Fibroblast of gingiva (primary cell): ENCODE measurements at places on chromosomes 16 and 17.

DNA sequence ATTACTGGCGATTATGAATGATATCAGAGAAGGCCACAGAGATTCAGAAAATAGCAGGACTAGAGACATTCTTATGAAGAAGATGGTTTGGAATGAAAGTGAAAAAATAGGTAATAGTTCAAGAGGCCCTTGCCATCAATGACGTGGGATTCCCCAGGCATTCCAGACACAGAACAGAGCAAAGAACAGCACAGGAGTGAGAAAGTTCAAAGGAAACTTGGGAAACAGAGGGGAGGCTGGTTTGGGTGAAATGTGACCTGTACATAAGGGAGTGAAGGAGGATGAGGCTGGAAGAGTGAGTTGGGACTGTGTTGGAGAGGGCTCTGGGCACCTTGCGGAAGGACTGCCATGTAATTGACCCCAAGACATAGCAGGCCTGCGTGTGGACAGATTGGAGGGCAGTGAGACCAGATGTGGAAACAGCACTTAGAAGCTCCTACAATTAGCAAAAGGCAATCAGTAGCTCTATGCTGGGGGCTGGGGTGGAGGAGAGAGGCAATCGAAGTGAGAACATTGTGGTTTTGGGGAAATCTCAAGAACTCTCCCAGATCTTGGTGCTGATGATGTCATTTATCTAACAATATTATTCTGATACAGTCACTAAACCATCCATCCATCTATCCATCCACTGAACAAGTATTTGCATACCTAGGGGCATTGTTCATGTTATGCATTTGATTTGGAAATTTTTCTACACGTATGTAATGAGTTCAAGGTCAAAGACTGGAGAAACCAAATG lies 365.3 kb upstream of the ZFHX3 start:
- DNase-seq: no peak

DNA sequence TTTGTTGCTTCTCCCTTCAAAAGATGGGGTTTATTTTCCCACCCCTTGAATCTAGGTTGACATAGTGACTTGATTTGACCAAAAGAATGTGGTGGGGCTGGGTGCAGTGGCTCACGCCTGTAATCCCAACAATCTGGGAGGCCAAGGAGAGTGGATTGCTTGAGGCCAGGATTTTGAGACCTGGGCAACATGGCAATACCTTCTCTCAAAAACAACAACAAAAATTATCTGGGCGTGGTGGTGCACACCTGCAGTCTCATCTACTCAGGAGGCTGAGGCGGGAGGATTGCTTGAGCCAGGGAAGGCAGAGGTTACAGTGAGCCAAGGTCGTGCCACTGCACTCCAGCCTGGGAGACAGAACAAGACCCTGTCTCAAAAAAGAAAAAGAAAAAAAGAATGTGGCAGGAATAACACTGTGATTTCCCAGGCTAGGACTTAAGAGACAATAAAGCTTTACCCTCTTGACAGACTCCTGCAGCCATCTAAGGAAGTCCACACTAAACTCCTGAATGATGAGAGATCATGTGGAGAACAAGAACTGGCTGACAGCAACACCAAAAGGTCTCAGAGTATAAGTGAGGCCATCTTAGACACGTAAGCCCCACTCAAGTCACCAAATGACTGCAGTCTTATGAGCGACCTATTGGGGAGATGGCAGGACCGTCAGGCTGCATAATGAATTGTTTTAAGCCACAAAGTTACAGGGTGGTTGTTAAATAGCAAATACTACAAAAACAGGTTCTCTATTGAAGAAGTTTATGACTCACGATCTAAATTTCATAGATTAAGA lies 37.0 kb downstream of the FBXL20 start:
- no peak for DNase-seq

DNA sequence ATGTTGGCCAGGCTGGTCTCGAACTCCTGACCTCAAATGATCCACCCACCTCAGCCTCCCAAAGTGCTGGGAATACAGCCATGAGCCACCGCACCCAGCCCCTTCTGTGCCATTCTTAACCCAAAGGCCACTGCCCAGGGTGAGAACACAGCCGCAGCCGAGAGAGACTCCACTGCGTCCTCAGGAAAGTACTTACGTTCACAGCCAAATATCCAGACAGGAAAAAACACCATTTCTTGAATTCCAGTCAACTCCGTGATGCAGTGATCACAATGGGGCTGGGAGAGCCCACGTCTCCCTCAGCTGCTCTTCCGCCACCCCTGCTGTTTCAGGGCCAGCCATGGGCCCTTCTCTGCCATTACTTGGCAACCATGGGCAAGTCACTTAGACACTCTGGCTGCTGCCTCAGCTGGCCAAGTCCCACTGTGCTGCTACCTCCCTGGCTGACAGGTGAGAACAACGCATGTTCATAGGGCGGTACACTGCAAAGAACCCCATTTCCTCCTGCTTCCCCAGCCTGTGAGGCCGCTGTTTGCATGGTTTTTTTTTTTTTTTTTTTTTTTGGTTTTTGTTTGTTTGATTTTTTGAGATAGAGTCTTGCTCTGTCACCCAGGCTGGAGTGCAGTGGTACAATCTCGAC lies 4.3 kb downstream of the CDIP1 start:
- no peak for DNase-seq

GRCh38 chr16:28260193-28260592 lies 32.1 kb upstream of the SBK1 start:
- no peak for DNase-seq

GRCh38 chr16:84502075-84502474 lies 2.4 kb downstream of the MEAK7 start:
- no peak for DNase-seq

- no peak for DNase-seq
Observed at GRCh38 chr17:66579556-66579955, 255.4 kb upstream of the CACNG5 start.

DNA sequence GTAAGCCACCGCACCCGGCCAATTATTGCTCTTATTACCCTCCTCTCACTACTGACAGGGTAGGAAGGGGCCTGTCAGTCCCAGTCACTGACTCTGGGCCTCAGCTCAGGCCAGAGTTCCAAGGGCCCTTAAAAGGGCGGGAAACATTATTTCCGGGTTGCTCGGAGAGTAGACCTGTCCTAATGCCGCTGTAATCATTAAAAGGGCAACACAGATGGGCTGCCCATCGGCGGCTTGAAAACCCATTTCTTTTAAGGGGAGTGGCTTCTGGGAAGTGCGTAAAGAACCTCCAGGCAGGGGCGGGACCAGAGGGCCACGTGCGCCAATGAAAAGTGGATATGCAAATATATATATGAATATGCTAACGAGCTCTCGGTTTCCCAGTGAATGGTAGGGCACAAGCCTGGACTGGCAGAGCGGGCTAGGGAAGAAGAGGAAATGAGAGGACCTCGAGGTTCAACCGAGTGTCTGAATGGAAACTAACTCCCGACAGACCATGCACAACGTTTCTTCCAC lies 26.6 kb downstream of the PIPOX start:
- no peak for DNase-seq

GRCh38 chr17:72661116-72661944 lies 431.2 kb downstream of the SLC39A11 start:
- no peak for DNase-seq

DNA sequence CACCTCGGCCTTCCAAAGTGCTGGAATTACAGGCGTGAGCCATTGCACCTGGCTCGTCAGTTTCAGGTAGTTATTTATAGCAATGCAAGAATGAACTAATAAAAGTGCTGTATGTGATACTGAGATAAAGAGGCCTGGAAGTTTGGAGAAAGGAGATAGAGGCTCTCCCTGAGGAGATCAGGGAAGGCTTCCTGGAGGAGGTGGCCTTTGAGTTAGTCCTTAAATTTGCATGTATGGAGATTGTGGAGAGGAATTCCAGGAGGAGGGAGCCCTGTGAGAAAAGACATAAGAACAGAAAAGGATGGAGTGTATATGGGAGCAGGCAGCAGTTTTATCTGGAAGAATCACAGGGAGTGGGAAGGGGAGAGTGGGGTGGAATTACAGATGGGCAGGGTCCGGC lies 276.6 kb upstream of the EEF2KMT start:
- no peak for DNase-seq

- DNase-seq: peak; percentile 64
Observed at GRCh38 chr17:17412326-17412725, 64.5 kb upstream of the MED9 start.

DNA sequence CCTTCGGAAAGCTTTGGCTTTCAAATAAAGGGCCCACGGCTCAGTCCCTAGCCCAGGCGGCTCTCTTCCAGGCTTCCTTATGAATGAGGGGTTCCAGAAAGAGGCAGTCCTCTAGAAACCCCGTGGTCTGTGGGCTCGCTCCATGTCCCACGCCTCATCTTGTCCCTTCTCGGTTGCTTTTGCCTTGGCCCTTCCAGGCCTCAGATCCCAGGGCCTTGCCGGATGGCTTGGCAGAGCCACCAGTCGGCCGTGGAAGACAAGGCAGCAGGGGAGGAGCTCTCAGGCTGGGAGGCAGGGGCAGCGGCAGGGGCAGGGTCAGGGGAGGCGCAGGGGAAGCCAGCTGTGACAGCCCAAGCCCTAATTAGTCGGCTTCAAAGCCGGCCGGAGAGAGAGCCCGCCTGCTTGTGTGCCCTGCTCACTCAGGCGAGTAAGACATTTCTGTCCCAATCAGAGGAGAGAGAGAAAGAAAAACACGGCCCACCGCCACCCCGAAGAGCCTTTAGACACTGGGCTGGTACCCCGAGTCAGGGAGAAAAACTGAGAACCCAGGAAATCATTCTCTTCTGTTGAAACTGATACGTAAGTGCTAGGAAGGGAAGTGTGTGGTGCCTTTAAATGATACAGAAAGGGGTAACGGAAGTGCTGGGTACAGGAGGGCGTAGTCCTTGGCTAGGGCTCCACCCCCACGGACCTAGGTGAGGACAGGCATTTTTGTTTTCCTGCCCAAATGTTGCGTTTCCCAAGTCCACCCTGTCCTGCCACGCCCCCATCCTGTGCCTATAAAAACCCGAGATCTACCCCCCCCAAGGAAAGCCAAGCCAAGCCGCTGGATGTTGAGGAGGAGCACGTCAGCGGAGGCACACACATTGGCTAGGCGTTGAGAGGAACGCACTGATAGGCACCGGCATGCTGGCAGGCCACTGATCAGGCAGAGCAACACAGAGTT lies 27.8 kb upstream of the MEIOC start:
- DNase-seq: peak; percentile 80

- no peak for DNase-seq
Observed at GRCh38 chr16:3804426-3805016, 76.0 kb downstream of the CREBBP start.

DNA sequence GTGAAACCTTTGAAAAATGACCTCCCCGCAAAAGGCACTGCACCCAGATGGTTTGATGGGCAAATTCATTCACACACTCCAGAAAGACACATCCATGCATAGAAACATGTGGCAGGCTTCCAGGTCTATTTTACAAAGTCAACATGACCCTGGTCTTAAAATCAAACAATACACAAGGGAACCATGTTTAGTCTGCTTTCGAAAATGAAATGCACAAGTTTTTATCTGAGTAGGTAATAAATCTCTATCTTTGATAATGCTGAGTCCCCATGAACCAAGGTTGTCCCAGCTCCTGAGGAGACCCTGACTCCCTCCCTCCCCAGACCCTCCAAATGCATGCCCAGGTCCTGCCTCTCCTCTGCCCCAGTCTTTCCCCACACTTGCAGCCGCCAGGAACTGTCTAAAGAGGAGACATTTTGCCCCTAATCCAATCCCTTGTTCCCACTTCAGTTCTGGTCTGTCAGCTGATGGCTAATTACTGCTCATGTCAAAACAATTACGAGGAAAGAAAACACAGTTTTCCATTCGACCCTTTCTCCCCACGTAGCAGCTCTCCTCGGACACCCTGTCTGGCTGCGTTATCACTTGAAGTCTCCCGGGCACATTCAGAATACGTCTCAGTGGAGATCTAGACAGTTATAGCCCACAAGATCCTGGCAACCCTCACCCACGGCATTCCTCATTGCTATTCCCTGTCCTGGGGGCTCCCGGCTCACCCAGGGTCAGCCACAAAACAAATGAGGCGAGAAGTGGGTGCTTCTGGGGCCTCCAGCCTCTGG lies 68.8 kb upstream of the RCVRN start:
- no peak for DNase-seq

DNA sequence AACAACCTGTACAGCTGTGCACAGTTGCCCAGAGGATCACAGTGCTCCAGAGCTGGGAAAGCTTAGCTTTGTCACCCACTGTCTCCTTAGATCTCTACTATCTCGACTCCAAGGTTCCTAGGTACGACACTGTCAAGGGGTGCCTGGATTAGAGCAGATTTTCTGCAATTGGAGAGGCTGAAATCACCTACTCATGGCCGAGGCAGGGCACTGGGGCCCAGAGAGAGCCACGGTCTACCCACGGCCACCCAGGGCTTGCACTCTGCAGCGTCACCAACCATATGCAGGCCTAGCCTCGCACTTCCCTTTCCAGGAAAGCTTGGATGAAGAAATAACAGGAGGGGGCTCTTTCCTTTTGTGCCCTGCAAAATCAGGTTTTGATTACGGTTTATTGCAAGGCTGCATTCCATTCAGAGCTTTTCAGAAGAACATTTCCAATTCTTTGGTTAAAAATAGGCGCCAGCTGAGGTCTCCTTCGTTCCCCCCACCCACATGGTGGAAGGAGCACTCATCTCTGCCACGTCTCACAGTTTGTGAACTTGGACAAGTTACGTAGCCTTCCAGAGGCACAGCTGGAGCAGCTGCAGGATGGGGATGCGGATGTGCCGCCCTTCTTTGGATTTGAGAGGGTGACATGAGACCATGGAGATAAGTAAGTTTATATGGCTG lies 80.0 kb downstream of the IRX5 start:
- no peak for DNase-seq
